ENCODE measurements at places on chromosomes 13 and 19.

DNA sequence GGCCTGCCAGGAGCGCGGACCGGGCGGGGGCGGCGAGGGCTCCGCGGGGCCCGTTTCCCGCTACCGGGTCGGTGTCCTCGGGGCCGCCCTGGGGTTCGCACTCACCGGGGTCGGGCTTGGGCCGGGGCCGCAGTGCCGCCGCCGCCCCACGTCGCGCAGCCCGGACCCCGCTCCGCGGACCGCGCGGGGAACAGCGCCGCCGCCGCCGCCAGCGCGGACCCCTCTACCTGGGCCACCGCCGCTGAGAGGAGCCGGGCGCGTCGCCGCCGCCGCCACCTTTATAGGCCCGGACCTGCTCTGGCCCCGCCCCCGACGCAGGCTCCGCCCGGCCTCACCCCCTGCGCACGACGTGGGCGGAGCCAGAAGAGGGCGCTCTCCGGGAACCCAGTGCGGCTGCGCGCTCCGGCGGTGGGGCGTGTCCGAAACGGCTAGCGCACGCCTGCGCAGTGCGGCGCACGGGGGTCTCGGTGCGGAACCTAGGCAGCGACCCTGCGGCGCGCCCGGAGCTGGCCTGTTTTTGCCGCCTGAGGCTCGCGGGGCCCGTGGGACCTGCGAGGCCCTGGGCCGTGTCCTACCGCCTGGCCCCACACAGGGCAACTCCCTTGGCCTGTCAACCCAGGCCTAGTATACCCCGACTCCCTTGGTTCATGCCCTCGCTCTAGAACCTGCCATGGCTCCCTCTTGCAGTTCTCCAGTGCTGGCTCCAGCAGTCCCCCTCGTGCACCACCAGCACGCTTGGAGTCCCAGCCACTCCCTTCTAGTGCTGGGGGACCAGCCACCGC lies at the start of gene MKNK2:
Gene MKNK2 (minus strand): TSS at position 254 of the 782 bp plus-strand sequence. CDS start 393 bp downstream, outside the sequence.
- DNase-seq, result peak; percentile 90

DNA sequence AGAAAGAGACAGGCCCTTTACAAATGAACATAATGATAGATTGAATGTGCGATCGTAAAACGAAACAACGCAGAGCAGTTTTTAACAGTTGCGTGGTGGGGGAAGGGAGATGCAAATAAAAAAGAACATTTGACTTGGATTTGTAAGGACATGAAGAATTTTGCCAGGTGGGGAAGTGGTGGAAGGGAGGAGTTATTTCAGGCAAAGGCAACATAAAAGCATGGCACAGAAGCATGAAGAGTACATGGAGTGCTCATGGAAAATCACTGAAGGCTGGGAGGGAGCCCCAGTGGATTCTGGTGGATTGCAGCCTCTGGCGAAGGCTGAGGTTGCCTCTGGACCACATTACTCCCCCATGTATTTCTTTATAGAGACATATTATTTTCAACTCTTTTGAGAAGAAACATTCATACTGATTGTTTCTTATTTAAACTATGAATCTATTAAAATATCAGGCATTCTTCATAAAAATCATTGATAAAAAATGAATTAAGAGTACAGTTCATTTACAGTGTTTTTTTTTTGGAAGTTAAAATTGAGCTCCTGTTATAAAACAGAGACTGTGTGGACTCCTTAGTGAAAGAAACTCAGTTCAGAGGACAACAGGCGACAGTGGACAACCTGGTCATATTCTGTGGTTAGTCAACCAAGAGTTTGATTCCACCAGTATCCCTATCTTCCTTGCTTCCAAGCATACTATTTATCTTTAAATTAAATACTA lies 57.5 kb downstream of the STARD13 start:
- DNase-seq, result no peak

GRCh38 chr19:39498798-39499642 lies at the start of gene DLL3:
TSS of gene DLL3 (plus strand) at chr19:39498947. CDS start at chr19:39498975, 28 bp downstream.
- DNase-seq, result no peak

GRCh38 chr13:46871557-46871956 lies 25.3 kb downstream of the HTR2A start:
- DNase-seq, result no peak

DNA sequence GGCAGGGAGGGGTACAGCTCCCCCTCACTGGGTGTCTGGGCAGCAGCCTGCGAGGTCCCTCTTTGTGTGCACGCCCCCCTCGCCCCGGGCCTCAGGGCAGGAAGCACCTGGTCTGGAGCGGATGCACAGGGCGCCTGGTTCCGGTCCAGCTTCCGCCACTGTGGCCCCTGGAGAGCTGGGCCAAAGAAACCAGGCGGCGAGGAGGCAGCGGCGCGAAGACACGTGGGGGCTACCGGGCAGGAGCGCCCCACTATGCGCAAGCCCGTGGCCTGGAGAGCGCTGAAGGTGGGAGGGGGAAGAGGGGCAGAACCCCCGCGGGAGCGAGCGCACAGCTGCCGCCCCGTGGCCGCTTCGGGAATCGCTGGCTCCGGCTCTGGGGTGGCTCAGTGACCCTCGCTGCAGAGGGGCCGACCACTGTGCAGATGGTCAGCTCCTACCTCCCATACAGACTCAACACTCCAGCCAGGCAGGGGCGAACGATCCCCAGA lies 1.7 kb upstream of the LYL1 start:
- DNase-seq, result no peak

DNA sequence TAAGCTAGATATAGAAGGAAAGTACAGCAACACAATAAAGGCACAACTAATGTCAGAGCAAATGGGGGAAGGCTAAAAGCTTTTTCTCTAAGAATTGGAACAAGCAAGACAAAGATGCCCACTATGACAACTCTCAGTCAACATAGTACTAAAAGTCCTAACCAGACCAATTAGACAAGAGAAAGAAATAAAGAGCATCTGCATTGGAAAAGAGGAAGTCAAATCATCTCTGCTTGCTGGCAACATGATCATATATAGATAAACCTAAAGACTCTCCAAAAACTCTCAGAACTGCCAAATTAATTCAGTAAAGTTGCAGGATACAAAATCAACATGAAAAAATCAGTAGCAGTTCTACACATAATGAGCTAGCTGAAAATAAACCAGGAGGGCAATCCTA lies 542.0 kb downstream of the DIAPH3 start:
- DNase-seq, result no peak

DNA sequence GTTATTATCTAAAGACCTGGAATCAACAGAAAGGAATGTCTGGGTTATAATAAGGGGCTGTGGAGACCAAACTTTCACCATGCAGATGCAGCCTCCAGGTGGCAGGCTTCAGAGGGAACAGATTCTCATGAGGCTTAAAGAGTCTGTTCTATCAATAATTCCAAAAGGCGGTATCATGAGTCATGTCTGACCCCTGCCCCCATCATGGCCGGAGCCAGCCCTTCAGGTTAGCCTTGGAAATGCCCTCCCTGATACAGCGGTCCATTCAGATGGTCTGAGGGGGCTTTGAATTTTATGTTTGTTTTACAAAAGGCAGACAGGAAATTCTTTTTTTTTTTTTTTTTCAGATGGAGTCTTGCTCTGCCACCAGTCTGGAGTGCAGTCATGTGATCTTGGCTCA lies 21.7 kb upstream of the LAMP1 start:
- DNase-seq, result peak; percentile 38
